ENCODE measurements at places on chromosomes 6 and 20.

- DNase-seq, result no peak
These were observed 160.3 kb downstream of the PREX1 start for GRCh38 chr20:48667481-48667880.

DNA sequence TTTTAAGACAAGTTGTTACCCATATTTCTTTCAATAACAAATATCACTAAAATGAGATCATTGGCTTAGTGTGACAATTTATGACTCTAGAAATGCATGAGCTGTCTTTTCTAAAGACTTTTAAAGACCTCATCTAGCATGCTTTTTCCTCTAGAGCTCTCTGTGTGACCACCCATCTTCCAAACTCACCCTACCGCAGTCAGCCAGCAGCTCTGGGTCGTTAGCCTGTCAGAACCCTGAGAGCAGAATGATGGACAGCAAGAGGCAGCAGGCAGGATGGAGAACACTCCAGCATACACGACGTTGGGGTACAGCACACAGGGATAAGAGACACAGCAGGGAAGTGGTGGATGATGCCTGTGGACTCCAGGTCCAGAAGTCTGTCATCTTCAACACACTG is 45.1 kb upstream of the TBX18 start:
- DNase-seq, result no peak

- no peak for DNase-seq
These were observed 70.5 kb upstream of the FYN start for GRCh38 chr6:111943726-111944125.

DNA sequence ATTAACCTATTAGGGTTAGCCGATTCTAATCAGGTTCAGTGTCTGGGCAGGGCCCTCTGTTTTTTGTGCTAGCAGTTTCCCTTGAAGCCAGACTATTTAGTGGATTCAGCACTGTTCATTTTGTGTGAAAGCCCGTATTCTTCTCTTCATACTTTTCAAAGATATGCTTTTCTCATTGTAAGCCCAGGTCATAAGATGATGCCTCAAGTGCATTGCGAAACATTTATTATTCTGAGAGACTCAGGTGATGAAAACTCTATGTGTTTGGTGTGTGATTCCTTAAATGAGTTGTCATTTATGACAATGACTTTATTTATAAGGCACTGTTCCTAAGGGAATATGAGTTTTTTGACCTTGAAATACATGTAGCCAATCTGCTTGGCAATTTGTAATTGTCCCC is 851.0 kb upstream of the FLRT3 start:
- no peak for DNase-seq

GRCh38 chr20:59827138-59828056 is 106.0 kb downstream of the SYCP2 start:
- no peak for DNase-seq

- no peak for DNase-seq
These were observed 320.1 kb upstream of the PRND start for GRCh38 chr20:4401601-4402000.

GRCh38 chr20:60294632-60295031 is 336.4 kb downstream of the CDH26 start:
- no peak for DNase-seq

DNA sequence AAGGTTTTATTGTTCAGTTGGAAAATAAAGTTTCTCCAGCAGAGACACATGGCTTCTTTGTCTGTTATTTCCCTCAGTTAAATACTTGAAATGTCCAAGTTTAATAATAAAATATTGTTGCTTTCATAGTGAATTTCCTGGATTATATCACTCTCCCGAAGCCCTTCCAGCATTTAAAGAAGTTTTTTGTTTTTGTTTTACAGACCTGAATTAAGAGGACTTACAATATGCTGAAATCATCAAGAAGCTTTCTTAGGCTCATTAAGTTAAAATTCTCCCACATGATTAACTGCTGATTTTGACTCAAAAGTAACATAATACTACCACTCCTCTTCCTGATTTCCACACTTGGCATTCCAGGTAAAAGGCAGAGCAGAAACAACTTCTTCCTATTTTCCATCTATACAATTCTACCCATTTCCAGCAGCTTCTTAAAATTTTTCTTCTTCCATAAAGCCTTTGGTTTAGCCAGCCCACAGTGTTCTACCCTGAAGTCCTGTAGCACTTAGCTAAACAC is 35.8 kb downstream of the PDSS2 start:
- DNase-seq, result no peak

GRCh38 chr6:106997392-106998158 is 23.0 kb upstream of the CD24 start:
- peak; percentile 13 for DNase-seq

DNA sequence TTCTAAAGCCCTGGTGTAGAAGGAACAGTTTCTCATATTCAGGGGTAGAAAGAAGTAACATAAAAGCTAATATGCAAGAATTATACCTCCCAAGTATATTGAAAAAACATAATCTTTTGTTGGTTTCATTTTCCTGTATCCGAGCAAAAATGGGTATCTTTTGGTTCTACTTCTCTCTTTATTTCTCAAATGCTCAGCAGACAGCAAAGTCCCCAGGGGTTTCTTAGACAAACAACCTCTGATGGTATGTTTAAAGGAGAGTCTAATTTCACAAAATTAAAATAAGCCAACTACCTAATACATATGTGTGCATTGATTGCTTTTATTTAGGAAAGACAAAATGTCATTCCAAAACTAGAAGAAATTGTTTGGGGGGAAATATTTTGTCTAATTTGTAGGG is 131.0 kb downstream of the TSHZ2 start:
- no peak for DNase-seq

- no peak for DNase-seq
These were observed 179.7 kb downstream of the HIVEP2 start for GRCh38 chr6:142765306-142765705.

GRCh38 chr6:20919677-20920385 is 385.6 kb downstream of the CDKAL1 start:
- DNase-seq, result no peak

GRCh38 chr6:16723826-16724225 is 37.4 kb downstream of the ATXN1 start:
- no peak for DNase-seq

DNA sequence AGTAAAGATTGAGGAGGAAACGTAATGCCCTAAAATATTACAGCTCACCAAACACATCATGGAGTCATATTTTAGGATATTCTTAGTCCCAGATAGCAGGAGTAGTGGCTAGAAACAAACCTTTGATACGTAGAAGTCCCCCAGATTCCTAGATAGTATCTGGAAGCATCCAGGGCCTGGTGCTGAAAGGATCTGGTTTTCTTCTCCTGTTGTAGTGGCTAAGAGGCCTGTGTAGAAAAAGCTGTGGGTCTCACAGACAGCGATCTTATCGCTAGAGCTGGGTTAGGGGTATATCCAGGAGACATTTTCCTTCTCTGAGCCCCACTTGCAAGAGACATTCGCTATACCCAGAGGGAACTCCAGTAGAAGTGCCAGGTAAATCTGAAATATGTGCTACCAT is 139.9 kb downstream of the KCNQ5 start:
- DNase-seq, result no peak

All from smooth muscle cell of the brain vasculature (primary cell).